ENCODE measurements at places on chromosomes 1 and 21.

- no peak for DNase-seq
- H3K36me3 ChIP-seq: no peaks in the 10 kb centered on the region
- no peak overlapping the region for H3K4me3 ChIP-seq
- H3K27me3 ChIP-seq: no peaks in the 10 kb centered on the region
Measured at GRCh38 chr1:62423580-62424242, 13.1 kb upstream of the USP1 start.

DNA sequence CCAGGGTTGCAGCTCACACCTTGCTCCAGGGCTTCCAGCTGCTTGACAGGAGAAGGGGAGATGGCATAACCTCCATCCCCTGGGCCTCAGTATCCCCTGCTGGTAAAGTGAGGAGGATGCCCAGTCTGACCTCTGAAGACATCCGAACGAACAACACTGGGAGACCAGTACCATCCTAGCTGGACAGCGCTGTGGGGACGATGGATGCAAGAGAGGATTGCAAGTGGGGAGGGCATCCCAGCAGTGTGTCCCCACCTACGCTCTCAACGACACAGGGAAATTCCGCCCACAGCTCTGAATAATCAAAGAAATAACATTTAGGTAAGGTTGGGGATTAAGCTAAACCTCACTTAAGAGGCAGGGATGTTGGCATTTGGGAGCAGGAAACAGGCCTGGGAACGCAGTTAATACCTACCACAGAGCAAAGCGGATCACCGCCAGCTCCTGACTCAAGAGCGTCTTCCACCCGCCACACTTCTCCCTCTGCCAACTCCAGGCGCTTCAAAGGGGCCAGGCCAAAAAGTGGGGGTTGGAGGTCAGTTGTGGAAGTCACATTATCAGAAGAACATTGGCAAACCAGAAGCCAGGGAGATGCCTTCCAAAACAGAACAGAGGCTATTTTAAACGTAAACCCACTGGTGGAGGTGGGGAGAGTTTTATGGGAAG is 47.6 kb downstream of the SSBP3 start:
- DNase-seq: no peak
- peaks cover 3% of the 10 kb centered on the region for H3K36me3 ChIP-seq
- H3K4me3 ChIP-seq: no peak overlapping the region

- no peak overlapping the region for H3K27ac ChIP-seq
- H3K4me1 ChIP-seq: peaks cover 7% of the 10 kb centered on the region
- no peaks in the 10 kb centered on the region for H3K27me3 ChIP-seq
- DNase-seq: no peak
- H3K4me3 ChIP-seq: no peak overlapping the region
- H3K36me3 ChIP-seq: no peaks in the 10 kb centered on the region
Measured at GRCh38 chr1:109653306-109653705, 2.6 kb upstream of the GSTM4 start.

GRCh38 chr1:147574401-147574800 is 33.1 kb downstream of the BCL9 start:
- no peak overlapping the region for H3K4me3 ChIP-seq
- H3K4me1 ChIP-seq: no peaks in the 10 kb centered on the region
- no peaks in the 10 kb centered on the region for H3K27me3 ChIP-seq
- no peak for DNase-seq
- H3K36me3 ChIP-seq: no peaks in the 10 kb centered on the region

GRCh38 chr1:169361281-169361680 is 6.3 kb downstream of the NME7 start:
- no peaks in the 10 kb centered on the region for H3K4me1 ChIP-seq
- H3K27me3 ChIP-seq: no peaks in the 10 kb centered on the region
- no peaks in the 10 kb centered on the region for H3K36me3 ChIP-seq
- no peak overlapping the region for H3K4me3 ChIP-seq

- no peaks in the 10 kb centered on the region for H3K27me3 ChIP-seq
- no peak for DNase-seq
- H3K4me3 ChIP-seq: no peak overlapping the region
- H3K27ac ChIP-seq: no peak overlapping the region
Measured at GRCh38 chr1:246005067-246005466, 502.0 kb downstream of the SMYD3 start.

Data from ascending aorta (tissue), 2 donors.